CD14-positive monocyte (primary cell): ENCODE measurements at places on chromosomes 3 and 15. TPM values are rescaled to one million over a fixed set of nuclear protein-coding genes. Genes with fewer than 3 reads are reported as not detected.

GRAMD1C gene
- 0.06 and 0.29 TPM in 2 replicates for polyA plus RNA-seq

CADPS gene
- not detected for polyA plus RNA-seq

MSL2 gene
- polyA plus RNA-seq: 25.5 TPM

SKOR1 gene
- polyA plus RNA-seq: 0.23 and 0.32 TPM in 2 replicates

APOD gene
- not detected for polyA plus RNA-seq

TIPARP gene
- polyA plus RNA-seq: 12.7 TPM

IQGAP1 gene
- polyA plus RNA-seq: 42.7 and 140 TPM in 2 replicates

CPNE9 gene
- polyA plus RNA-seq: not detected

STARD9 gene
- 0.17 and 0.39 TPM in 2 replicates for polyA plus RNA-seq

CCR3 gene
- 0.22 and 0.44 TPM in 2 replicates for polyA plus RNA-seq

ATXN7 gene
- polyA plus RNA-seq: 2.7 TPM

PLCH1 gene
- polyA plus RNA-seq: not detected in 2 replicates

RARB gene
- not detected for polyA plus RNA-seq

OR5AC2 gene
- not detected in 2 replicates for polyA plus RNA-seq

TRIM71 gene
- polyA plus RNA-seq: 0.02 TPM

MITF gene
- 12.1 TPM for polyA plus RNA-seq

STRIT1 gene
- polyA plus RNA-seq: not detected

MESP1 gene
- 0.04 and 0.15 TPM in 2 replicates for polyA plus RNA-seq

TF gene
- not detected for polyA plus RNA-seq

CLDN1 gene
- polyA plus RNA-seq: not detected

ABHD6 gene
- polyA plus RNA-seq: 11.6 TPM

TMEM212 gene
- polyA plus RNA-seq: not detected

STAB1 gene
- polyA plus RNA-seq: 15.8 TPM

CCDC9B gene
- polyA plus RNA-seq: 1.2 and 2.2 TPM in 2 replicates
